ENCODE measurements at places on chromosomes 13 and 19.

GRCh38 chr19:49403404-49404187 lies 15.5 kb downstream of the KASH5 start:
- peak; percentile 98 for DNase-seq

- no peak for DNase-seq
These were observed 215.1 kb downstream of the RBM26 start for GRCh38 chr13:79190932-79191331.

GRCh38 chr19:43152214-43152613 lies 34.1 kb downstream of the PSG5 start:
- no peak for DNase-seq

DNA sequence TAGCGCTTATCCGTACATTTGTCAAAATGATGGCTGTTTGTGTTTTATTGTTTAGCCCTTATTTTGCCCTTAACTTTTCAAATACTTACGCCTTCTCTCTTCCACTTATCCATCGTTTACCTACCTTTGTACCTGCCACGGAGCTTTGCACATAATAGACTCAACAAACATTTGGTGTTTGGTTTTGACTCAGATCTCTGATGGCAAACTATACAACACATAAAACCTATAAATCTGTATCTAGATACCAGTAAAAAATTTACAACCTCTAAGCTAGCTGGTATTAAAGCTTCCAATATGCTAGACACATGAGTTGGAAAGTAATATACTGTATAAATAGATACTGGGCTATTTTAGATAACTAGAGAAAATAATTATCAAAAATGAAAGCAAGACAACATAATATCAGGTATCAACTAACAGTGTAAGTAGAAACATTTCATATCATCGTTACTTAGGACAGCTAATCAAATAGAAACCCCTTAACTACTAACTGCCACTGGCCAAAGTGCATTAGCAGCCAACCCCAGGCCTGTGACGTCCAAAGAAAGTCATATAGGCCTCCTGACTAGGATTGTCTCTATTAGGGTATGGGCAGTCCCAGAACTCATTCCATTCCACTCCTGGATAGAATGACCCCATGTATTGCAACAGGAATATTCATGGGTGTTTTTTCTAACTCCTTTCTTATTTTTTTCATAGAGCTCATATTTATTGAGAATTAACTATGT lies 53.8 kb downstream of the KCTD12 start:
- DNase-seq = no peak

GRCh38 chr19:52695996-52696395 lies 38.8 kb downstream of the ZNF611 start:
- no peak for DNase-seq

DNA sequence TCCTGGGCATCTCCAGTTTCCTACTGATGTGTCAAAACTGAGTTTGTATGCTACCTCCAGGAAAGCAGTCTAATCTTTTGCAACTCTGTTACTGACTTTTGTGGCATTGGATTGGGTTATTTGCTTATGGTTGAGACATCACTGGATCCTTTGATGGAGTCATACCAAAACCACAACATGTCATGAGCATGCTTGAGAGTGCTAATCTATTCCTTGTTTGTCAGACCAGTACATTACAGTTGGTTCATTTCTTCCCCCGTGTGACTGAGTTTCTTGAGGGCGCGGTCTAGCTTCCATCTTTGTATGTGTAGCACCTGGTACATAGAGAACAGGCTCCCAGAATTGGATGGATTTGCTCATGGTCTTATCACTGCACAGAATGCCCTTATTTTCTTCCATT lies 43.2 kb downstream of the SUGT1 start:
- no peak for DNase-seq

- DNase-seq = no peak
These were observed 6.1 kb upstream of the ASF1B start for GRCh38 chr19:14142262-14143190.

DNA sequence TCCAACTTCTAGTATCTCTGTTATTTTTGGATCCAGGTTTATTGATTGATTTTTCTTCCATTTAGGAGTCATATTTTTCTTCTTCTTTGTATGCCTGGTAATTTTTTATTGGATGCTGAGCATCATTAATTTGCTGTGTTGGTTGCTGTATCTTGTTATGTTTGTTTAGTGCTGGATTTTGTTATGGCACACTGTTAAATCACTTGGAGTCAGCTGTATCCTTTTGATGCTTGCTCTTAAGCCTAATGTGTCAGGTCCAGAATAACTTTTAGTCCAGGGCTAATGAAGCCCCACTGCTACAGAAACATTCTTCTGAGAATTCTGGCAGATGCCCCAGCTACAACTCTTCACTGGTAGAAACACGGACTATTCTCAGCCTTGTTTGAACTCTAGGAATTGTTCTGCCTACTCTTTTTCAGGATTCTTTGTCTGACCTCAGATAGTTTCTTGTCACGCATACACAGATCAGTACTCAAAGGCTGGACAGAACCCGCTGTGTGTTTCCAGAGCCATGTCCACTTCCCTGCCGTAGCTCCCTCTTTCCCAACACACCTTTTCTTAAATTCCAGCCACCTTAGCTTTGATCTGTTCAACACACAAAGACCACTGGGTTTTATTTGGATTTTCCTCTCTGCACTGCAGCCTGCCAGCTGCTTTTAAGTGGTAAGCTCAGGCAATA lies 137.1 kb upstream of the WASF3 start:
- no peak for DNase-seq

GRCh38 chr13:24276861-24277260 lies 32.5 kb upstream of the C1QTNF9 start:
- no peak for DNase-seq

DNA sequence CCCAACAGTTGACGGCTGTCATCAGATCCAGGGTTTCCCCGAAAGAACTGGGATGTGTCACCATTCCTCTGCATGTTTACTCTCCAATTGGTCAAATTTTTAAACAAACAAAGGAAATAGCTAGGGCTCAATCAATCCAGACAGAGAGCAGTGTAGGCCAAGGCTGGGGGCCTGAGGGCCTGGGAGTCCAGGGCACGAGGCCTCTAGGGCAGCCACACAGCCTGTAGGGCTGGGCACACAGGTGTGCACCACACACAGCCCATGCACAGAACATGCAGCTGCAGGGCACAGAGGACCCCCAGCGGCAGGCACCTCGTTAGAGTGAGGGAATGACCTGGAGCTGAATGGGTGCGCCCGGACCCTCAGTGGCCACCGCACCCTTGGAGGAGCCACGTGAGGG lies 9.5 kb downstream of the MIER2 start:
- no peak for DNase-seq

DNA sequence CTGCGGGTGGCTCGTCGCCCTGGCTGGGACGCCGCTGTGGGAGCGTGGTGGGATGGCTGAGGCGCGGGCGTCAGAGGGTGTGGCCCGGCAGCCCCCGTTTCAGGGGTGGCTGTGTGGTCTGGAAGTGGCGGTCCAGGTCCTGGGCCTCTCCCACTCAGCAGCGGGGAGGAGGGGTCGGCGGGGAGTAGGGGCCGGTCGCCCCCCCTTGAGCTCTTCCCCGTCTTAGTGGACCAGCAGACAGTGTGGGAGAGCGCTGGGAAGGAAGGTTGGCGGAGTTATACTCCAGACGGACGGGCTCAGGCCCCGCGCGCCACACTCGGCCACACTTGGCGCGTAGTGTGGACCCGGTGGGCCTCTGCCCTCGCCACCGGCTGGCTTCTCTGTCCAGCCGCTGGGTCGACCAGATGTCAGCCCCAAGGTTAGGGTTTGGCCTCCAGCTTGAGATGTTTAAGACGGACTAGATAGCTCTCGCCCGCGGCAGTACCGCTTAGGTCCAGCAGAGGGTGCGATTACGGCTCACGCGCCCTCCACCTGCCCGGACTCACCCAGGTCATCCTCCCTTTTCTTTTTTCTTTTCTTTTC lies 21.7 kb upstream of the ZNF429 start:
- DNase-seq = no peak

- DNase-seq = no peak
These were observed at the start of gene DGKH for GRCh38 chr13:42048342-42048683. TSS of gene DGKH (plus strand) at chr13:42048648. CDS start at chr13:42048774, 126 bp downstream.

GRCh38 chr13:65488606-65489005 lies 1741.5 kb downstream of the PCDH9 start:
- DNase-seq = no peak

DNA sequence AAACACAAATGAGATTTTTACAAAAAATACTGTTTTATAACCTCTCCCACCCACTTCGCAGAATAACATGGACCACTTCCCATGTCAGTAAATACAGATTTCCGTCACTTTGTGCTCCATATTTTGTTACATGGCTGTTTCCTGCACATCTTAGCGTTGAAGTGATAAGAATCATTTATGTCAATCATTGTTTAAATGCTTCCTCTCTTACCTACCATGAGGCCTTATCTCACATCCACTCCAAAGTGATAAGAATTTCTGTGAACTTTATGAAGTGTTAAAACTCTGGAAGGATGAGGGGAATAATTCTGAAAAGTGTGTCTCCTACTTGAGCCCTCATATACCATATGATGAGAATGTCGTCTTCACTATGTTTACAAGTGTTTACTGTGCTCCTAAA lies 36.6 kb upstream of the IL17D start:
- no peak for DNase-seq

GRCh38 chr13:46810440-46810839 lies 13.5 kb upstream of the ESD start:
- no peak for DNase-seq

- DNase-seq = no peak
These were observed 25.5 kb downstream of the ADPRHL1 start for GRCh38 chr13:113427562-113428468.

DNA sequence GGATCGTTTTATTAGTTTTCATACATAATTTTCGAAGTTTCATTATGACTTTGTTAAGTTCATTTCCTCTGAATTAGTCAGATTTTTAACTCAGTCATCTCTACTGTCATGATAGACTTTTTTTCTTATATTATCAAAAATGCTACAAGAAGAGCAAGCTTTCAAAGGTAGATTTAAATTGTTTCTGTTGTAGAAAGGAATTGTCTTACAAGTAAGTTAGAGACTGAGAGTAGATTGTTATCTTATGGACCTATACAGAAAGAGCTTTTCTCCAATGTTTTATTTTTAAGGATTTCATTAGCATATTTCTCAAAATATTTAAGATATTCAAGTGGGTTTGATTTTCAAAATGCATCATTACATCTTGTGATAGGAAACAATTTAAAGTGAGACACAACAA lies 2.7 kb downstream of the MAB21L1 start:
- no peak for DNase-seq

DNA sequence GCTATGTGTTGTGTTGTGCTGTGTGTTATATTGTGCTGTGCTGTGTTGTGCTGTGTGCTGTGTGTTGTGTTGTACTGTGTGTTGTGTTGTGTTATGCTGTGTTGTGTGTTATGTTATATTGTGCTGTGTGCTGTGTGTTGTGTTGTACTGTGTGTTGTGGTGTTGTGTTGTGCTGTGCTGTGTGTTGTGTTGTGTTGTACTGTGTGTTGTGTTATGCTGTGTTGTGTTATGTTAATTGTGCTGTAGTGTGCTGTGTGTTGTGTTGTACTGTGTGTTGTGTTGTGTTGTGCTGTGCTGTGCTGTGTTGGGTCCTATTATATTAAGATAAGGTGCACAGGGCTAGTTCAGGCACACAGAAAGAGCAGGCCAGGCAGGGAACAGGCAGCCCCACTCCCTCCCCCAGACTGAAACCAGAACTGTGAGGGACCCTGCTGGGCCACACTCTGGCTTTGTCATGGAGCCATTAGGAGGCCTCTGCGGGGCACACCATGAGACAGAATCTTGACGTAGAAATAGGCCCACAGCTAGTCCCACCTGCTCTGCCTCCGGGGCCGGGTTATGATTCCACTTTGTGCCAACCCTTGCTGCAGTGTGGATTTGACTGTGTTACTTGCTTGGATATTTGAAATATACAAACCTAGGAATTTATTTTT lies 12.1 kb downstream of the SOX1 start:
- DNase-seq = no peak

DNA sequence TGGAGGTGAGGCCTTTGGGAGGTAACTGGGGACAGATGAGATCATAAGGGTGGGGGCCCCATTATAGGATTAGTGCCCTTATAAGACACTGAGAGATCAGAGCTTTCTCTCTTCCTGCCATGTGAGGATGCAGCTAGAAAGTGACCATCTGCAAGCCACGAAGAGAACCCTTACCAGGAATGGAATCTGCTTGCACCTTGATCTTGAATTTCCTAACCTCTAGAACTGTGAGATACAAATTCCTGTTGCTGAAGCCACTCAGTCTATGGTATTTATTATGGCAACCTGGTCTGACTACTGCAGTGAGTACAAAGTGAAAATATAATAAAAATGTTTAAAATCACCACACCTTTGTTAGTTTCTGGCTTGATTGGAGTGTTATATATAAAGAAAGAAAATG lies 388.0 kb downstream of the LMO7 start:
- DNase-seq = no peak

DNA sequence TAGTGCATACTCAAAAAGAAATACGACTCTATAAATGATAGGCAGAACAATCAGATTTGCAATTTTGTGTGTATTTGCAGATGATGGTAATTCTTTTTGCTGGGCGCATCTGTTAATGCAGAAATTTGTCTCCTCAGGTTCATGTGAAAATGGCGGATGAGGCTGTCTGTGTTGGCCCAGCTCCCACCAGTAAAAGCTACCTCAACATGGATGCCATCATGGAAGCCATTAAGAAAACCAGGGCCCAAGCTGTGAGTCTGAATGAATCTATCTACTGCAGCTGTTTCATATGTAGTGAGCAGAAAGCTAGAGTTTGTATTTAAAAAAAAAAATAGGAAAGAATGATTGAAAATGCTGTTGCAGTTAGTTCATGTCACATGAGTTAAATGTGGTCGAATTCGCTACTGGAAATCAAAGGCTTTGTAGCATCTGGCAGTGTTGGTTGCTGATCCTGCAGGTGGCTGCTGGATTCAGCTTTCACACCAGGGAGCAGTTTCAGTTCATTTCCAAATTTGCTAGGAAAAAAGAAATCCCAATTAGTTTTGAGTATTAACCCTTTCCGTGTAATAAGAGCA lies 66.0 kb downstream of the PCCA start:
- no peak for DNase-seq

- DNase-seq = no peak
These were observed 16.8 kb upstream of the IGSF23 start for GRCh38 chr19:44596428-44597130.

DNA sequence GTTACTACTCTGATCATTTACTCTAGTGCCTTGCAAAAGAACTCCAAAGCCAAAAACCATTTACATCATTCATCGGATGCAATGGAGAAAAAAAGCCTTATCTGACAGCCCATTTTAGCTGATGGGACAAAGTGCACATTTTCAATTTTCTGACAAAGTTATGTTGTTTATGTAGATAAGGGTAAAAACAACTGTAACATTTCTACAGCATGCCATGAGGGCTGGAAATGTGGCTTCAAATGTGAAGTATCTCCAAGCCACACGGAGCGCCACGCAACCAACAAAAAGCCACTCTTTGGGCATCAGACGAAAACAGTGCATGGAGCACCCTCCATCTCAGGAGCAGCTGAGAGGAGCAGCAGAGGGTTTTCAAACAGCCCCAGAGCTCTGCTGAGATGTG lies 364.6 kb upstream of the ZNF507 start:
- no peak for DNase-seq

Measured in DMS 273 treated with DMSO at 0.1 percent for 48 hours (cell line).